Mammary epithelial cell (primary cell): ENCODE measurements at places on chromosomes 1 and 21. TPM values are rescaled to one million over a fixed set of nuclear protein-coding genes. Genes with fewer than 3 reads are reported as not detected.

- DNase-seq = no peak
These were observed 69.9 kb upstream of the PRMT6 start for GRCh38 chr1:106986603-106987002.

GRCh38 chr1:39026866-39027507 is 837 bp downstream of the NDUFS5 start:
- no peak for DNase-seq

DNA sequence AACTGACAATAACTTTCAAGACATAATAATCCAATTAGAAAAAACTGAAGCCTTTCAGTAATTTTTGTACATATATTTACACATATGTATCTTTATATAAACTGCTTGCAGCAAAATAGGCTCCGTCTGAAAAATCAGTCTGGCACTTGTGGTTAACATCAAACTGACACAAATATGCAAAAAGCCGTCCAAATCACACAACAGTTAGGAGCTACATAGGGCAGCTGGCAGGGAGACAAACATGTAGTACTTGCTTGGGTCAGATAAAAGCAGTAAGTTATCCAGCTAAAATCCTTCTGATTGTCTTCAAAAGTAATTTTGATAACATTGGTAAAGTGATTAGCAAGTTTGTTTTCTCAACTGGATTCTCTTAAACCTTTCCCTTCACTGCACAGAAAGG is 14.7 kb upstream of the GUCA2A start:
- DNase-seq = no peak

Gene NENF
- total RNA-seq = 46.2 and 64.1 TPM in 2 replicates

GRCh38 chr1:110860174-110860573 is 12.8 kb upstream of the CD53 start:
- DNase-seq = no peak

- DNase-seq = no peak
These were observed 111.4 kb upstream of the SNX7 start for GRCh38 chr1:98550076-98550475.

- DNase-seq = peak; percentile 19
These were observed 4.1 kb upstream of the KCNAB2 start for GRCh38 chr1:6041432-6042062.

- no peak for DNase-seq
These were observed 274.6 kb downstream of the NFIA start for GRCh38 chr1:61356995-61357394.

DNA sequence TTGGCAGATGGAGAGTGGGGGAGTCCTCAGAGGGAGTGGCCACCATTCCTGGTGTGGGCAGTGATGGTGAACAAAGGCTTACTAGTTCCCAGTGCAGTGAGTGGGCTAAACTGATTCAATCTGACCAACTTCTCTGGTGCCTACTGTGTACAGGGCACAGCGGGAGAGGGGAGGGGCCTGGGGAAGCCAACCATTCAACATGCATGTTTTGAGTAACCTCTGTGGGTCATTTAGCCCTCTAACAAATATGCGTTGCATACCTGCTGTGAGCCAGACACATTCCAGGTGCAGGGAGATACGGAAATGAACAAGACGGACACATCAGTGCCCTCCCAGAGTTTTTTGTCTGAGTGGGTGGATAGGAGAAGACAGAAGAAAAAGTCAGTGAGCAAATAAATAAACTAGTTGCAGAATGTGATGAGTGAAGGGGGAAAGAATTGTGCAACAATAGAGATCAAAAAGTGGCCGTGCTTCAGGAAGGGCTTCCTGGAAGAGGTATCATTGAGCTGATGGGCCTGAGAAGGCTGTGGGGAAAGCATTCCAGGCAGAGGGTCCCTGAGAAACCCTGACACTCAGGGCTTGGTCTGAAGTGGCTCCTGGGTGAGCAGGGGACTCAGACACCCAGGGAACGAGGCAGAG is 78.8 kb downstream of the EPHB2 start:
- peak; percentile 90 for DNase-seq

Gene MATN1
- total RNA-seq = not detected

Gene CCDC185
- total RNA-seq = not detected in 2 replicates

- DNase-seq = no peak
These were observed 2.6 kb downstream of the KRTAP10-12 start for GRCh38 chr21:44699502-44700001.

GRCh38 chr1:4396551-4396950 is 257.9 kb upstream of the AJAP1 start:
- no peak for DNase-seq

Gene EVA1C
- total RNA-seq = 21.9 and 28.4 TPM in 2 replicates

DNA sequence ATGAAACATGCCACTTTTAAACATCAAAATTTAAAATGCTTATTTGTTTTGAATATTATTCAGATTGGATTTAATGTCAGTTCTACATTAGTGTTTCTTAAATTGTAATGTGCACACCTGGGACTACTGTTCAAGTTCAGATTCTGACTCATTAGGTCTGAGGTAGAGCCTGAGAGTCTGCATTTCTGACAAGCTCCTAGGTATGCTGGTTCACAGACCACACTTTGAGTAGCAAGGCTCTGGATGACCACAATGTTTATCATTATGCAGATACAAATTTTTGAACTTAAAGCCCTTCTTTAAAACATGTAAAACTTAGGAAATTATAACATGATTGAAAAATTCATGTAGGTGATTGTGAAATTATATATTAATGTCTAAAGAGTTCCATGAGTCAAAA is 40.2 kb downstream of the TTLL7 start:
- peak; percentile 26 for DNase-seq

GRCh38 chr21:41973861-41974751 is 20.3 kb upstream of the C2CD2 start:
- DNase-seq = no peak

GRCh38 chr21:46248422-46248782 is 19.8 kb upstream of the LSS start:
- DNase-seq = no peak

- no peak for DNase-seq
These were observed 47.9 kb upstream of the EDN2 start for GRCh38 chr1:41532206-41532975.

DNA sequence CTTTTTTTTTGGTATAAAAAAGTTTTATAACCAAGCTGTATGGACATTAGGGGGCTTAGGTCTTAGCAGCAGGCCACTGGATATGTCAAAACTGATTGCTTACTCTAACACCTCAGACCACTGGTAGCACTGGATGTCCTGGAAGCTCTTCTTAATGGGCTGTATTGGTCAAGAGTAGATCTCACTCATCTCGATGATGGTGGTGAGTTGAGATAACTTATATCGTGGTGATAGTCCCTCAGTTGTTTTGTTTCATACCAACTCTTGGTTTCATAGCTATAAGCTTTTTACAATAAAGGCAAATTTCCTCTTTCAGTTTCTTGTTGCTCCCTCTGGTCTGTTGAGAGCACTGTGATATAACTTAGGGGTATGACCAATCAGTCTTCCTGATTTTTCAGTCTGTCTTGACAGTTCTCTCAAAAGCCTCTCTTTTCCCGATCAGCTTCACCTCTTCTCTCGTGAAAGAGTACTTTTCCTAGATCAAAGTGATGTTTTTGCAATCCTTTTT is 9.7 kb upstream of the AGO1 start:
- no peak for DNase-seq

DNA sequence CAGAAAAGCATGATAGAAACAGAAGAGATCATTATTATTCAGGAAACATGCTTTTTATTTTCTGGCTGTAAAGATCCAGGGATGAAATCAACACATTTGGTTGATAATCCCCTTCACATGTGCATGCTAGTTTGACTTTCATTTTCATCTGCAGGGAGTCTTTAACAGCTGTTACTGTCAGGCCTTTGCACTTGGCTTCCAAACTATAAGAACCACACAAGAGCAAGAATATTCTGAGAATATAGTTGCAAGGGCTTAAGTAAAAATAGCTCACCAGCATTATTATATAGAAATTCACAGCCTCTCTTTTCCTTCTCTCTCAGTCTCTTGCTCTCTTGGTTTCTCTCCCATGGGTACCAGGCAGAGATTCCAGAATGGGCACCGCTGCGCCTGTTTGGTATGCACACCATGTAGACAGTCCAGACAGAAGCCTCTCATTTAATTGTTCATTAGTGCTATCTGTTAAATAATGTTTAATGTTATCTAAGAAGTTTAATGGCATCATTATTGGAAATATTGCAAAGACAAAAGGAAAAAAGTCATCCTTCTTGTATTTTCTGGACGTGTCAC is 622.3 kb upstream of the PLXNA2 start:
- no peak for DNase-seq

Gene PLA2G2C
- total RNA-seq = not detected

GRCh38 chr1:197336571-197336970 is 68.5 kb downstream of the CRB1 start:
- no peak for DNase-seq

- peak; percentile 23 for DNase-seq
These were observed 37.6 kb downstream of the ALG6 start for GRCh38 chr1:63405021-63405420.

Gene PIK3R3
- 12.8 TPM for total RNA-seq

DNA sequence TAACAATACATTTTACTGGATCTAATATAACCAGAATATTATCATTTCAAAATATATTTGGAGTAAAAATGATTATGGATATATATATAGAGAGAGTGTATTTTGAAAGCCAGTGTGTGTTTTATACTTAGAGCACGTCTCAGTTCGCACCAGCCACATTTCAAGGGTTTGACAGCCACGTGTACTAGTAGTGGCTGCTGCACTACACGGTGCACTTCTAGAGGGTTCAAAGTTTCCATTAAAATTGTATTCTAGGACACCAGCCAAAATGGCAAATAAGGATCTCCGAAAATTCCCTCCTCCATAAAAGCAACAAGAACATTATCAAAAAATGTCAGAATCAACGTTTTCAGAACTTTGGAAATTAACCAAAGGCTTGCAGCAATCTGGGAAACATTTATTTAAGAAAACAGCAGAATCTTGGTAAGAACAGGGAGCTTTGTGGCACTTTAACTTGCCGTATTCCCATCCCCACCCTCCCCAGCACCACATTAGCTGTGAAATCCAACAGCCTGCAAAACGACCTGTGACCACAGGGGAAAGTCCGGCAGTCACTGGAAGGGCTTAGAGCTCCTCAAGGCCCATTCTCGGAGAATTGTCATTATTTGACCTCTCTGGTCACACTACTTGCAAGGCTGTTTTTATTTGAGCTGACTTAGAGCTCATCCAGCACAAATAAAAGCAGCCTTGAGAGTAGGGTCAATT is 33.5 kb upstream of the MRPS6 start:
- DNase-seq = no peak

DNA sequence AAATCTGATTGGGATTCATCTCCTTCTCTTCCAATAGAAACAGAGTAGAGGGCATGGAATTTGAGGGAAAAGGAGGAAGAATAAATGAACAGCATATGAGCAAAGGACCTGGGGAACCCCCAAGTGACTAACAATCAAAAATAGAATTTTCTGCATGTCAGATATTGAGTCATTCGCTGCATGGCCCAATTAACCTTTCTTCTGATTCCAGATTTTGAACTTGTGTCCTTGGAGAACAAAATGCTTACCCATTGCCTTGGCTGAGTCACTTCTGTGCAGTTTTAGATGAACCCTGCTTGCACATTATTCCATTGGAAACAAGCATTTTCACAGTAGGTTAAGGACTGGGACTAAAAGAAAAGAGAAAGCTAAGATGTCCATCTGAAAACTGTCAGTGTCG is 390.5 kb downstream of the ST6GALNAC3 start:
- DNase-seq = peak; percentile 2

GRCh38 chr1:219189021-219189824 is 15.5 kb downstream of the LYPLAL1 start:
- peak; percentile 30 for DNase-seq

Gene COL18A1
- 45.6 and 57.4 TPM in 2 replicates for total RNA-seq

- no peak for DNase-seq
These were observed 288.4 kb upstream of the RGS18 start for GRCh38 chr1:191869790-191870312.

DNA sequence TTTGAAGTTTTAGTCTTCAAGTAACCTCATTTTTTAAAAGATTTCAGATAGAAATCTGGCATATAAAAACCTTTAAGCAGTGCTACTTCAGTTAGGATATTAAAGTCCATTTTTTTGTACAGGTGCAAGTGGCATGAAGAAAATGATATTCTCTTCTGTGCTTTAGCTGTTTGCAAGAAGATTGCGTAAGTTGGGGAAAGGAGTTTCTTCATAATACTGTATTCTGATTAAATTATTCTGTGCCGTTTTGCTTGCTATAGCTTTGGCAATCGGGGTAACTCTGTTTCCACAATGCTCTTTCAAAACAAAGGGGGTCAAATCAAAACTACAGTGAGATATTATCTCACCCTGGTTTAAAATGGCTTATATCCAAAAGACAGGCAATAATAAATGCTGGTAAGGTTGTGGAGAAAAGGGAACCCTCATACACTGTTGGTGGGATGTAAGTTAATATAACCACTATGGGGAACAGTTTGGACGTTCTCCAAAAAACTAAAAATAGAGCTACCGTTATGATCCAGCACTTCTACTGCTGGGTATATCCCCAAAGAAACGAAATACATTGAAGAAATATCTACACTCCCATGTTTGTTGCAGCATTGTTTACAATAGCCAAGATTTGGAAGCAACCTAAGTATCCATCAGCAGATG is 27.1 kb downstream of the MAEL start:
- DNase-seq = no peak

Gene CD1E
- not detected in 2 replicates for total RNA-seq

- no peak for DNase-seq
These were observed 138.6 kb upstream of the EDN2 start for GRCh38 chr1:41622859-41623732.

Gene CHODL
- 0.17 TPM for total RNA-seq

Gene ALPL
- total RNA-seq = not detected

DNA sequence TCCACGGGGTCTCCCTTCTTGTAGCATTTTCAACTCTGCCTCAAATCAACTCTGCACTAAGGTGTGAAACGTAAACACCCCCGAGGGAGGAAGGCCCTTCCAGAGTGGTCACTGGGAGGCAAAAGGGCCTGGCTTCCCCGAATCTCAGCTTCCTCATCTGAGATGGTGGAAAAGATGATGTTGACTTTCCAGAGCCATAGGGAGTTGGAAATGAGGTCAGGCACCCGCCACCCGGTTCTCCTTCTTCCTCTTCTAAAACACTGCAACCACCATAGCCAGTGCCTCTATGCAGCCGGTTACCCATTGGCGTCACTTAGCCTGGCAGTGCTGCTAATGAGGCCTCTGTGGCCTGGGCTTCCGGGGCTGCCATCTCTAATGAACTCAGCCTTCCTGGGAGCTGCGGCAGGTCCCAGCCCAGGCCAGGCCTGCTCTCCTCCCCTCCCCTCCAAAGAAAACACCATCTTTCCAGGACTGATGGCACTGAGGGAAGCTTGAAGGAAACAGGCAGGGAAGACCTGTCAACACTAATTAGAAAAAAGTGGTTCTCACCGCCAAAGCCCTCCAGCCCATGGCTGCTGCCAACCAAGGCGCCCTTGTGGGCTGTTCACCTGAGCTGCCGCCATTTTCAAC is 175.0 kb downstream of the KAZN start:
- DNase-seq = no peak

DNA sequence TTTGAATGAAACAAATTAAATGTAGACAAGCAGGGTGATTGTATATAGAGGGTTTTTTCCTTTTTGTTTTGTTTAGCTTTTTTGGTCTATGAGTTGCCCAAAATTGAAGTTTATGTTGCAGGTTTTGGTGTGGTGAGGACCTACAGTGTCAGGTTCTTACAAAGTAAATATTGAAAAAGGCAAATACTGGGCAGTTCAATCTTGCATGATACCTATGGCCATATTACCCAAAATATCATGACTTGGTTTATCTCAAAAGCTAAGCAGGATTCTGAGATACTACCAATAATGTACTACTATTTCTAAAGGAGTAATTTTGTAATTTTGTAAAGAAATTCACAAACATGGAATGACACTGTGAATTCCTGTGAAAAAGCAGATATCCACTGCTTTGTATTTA is 1.8 kb downstream of the DNAJB4 start:
- DNase-seq = no peak

- no peak for DNase-seq
These were observed 43.4 kb downstream of the LTN1 start for GRCh38 chr21:28949318-28949717.

GRCh38 chr1:232562855-232563510 is 67.0 kb downstream of the SIPA1L2 start:
- no peak for DNase-seq
